ENCODE measurements at places on chromosomes 3 and 15.

DNA sequence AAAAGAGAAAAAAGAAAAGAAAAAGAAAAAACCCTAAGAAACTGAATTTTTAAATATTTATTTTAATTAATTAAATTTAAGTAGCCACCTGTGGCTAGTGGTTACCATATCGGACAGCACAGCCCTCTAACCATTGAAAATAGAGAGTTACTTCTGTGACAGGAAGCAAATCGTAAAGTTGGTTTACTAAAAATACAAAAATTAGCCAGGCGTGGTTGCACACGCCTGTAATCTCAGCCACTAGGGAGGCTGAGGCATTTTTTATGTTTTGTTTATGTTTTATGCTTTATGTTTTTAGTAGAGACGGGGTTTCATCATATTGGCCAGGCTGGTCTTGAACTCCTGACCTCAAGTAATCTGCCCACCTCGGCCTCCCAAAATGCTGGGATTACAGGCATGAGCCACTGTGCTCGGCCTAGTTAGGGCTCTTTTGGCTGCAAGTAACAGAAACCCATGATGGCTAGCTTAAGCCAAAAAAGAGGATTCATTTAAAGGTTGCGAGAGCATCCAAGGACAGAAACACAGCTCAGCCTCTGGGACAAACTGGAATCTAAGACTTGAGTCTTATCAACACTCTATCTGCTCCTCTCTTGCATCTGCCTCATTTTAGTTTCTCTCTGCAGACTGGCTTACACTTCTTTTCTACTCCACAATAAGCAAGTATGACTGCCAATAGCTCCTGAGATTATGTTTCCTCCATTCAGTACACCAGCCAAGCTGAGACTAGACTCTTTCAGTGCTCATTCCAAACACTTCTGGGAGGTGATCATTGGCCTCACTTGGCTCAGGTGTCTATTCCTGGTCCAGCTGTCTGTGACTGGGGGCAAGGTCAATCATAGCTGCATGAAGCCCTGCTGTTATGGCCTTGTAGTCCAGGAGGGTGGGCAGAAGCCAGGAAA, 6.8 kb upstream of the SKIL start:
- DNase-seq, result peak; percentile 58

DNA sequence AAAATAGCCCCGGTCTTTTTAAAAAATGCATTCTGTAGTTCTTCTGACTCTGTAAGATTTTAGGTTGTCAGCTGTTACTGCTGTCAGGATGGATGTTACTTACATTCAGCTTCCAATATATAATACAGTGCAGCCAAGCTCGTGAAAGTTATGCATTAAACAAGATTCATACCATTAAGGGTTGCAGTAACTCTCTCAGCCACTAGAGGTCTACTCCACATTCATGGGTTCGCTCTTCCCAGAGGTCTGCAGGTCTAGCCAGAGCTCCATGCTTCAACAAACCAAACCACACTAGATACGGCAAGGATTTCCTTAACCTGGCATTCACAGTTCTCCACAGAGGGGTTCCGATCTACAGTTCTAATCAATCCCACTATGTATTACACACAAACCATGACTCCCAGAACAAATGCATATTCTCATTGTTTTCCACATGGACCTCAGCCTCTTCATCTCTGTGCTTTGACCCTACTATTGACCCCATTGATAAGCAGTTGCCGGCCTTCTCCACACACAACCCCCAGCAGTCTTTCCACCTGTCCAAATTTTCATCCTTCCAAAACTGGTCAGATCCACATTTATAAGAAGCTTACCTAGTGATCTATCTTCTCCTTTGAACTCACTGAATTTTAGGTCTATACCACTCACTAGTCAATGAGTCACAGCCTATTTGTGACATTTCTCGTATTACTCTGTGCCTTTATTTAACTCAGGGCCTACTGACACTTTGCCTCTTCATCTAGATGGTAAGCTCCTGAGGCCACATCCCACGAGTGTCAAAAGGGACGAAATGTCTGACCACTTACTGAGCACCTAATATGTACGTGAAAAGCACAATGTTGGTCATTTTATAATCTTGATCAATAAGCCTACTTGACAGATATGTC, 33.7 kb downstream of the RORA start:
- no peak for DNase-seq

- DNase-seq, result no peak
Measured at GRCh38 chr15:70672081-70672480, 91.3 kb downstream of the UACA start.

DNA sequence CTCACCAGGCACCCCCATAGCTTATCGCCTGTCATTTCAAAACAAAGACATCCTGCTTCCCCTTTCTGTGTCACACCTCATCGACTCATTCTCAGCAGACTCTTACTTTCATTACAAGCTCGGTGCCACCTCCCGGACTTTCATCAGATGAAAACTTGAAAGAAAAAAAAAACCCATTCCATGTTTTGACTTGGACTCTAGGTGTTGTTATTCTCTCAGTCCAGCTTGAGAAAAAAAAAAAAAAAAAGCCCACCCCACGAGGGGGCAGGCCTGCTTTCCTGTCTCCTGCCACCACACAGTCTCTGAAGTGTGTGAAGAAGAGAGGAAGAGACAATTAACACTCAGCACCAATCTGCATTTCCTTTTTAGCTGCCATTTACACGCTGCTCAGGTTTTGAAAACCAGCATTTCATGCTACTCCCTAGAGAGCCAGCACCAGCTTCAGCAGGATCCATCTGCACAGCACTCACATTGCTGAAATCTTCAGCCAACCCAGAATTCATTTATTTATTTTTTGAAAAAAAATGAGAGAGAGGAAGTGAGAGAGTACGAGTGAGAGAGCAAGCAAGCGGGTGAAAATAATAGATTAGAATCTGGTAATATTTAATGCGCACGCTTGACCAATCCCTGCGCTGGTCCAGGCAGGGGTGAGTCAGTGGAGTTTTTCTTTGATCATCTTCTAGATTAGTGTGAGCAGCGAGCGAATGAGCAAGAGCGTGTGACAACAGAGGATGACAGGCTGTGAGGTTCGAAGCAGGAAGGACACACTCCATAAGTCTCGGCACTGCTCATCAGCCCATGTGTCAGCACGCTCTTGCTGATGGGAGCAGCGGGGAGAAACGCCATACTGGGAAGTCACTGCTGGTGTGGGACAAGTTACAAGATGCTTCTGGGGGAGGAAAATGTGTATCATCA, 23.5 kb downstream of the ZNF80 start:
- DNase-seq, result peak; percentile 86

- no peak for DNase-seq
Measured at GRCh38 chr3:155385896-155386625, 92.6 kb upstream of the STRIT1 start.

DNA sequence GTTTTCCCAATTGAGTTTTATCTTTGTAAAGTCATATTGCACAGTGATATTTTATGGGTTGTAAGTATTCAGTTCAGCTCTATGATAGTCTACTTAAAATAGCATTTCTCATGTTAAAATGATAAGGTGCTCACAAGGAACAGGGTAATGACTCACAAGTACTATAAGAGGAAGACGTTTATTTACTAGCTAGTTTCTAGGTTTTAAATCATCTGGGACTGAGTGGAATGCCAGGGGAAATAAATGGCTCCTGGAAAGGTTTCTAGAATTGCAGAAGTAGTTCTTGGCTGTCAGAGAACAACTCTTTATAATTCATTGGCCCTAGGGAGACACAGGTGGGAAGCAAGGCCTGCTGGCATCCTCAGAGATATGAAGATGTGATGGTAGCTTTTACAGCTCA, 112.8 kb downstream of the CHDH start:
- DNase-seq, result no peak

GRCh38 chr3:155441506-155441905, 148.0 kb upstream of the STRIT1 start:
- no peak for DNase-seq

DNA sequence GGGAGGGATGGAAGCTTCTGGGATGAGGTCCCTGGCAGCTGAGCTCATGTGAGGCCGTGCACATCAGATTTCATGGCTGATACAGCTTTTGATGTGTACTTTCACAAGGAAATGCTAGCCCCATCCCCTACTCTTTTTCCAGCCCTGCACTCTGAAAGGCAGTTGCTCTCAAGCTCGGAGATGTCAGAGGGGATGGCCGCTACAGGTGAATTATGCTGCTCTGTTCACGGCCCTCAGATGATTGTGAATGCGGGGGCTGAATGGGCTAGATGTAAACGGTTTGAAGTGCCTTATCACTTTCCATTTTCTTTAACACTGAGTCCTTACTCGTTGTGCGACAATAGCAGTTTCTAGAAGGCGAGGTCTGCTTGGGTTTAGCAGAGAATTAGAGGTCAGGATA, 88.0 kb upstream of the RASGRF1 start:
- DNase-seq, result no peak

DNA sequence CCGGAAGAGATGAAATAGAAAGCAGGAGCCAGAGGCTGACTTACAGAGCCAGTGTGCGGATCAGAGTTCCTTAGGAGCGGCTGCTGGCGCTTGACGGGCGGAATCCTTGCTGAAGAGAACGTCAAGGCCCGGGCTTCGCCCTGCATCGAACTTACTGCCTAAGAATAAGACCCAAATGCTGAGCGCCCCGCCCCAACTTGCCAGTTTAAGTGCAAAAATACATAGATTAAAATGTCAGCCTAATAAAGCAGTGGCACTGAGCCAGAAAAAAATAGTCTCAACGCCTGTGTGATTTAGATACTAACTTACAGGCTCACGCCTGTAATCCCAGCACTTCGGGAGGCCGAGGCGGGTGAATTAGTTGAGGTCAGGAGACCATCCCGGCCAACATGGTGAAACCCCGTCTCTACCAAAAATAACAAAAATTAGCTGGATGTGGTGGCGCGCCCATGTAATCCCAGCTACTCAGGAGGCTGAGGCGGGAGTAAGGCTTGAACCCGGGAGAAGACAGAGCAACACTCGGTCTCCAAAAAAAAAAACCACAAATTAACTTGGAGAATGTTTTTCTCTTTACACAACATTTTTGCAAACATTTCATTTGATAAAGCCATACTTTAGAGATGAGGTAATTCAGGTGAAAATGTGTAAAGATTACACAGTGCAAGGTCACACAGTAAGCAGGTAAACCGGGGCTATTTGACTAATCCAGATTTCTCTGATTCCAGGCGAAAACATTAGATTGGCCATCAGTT, 1.2 kb upstream of the UBP1 start:
- no peak for DNase-seq

DNA sequence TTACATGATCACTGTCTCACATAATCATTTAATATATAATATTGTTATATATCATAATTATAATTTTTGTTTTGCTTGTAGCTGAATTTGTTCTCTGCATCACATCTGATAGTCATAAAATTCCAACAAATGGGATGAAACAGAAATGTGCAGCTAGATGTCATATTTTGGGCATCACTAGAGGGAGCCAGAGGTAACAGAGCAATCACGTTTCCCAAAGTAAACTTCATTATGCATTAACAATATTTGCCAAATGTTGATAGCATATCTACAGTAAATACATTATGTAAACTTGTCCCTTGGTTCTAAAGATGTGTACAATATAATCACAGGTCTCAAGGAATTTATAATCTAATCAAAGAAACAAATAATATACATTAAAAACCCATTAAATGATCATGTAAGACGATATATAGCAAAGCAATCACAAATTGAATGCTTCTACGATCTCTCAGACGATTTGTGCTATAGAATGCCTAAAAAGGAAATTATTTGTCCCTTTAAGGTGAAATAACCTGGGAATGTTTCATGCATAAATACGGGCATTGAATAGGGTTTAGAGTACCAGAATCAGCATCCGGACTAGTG, 234.2 kb upstream of the MCTP2 start:
- DNase-seq, result no peak

DNA sequence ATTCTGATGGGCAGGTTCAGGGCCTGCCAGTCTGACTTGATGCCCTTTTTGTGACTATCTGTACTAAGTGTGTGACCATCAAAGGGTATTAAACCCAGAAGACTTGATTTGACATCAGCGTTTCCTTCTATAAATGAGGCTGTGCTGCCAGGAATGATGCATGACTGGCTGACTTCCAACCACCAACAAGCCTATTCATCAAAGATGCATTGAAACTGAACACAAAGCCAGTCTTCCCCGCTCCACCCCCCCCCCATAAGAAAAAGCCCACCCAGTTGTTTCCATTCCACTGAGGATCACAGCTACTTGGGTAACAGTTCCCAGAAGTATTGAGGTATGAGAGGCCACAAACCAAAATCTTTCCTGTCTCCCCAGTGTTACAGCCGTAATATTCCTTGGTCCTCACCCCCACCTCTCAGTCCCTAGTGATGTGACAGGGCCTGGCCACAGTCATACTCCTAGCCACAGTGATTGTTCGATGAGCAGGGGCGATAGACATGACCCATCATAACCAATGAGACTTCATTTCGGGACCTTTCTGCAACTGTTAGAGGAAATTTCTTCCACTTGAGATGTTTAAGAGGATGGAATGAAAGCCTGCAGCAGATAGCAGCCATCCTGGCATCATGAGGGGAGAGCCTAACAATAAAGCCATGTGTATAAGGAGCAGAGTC, 22.6 kb downstream of the SH3BP5 start:
- DNase-seq, result no peak
